HCEC 1CT (cell line): ENCODE measurements at places on chromosomes 6 and 20.

GRCh38 chr20:44596876-44597275 is 14.5 kb downstream of the PKIG start:
- no peak for DNase-seq

DNA sequence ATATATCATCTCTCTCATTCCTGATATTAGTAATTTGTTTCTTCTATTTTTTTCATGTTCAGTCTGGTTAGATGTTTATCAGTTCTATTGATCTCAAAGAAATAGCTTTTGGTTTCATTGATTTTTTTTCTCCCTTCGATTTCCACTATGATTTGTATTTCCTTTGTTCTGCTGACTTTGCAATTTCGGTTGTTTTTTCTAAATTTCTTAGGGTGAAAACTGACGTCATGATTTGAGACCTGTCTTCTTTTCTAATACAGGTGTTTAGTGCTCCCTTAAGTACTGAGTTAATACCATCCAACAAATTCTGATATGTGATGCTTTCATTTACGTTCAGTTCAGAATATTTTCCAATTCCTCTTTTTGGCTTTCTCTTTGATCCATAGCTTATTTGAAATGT is 25.2 kb downstream of the STX7 start:
- no peak for DNase-seq

- no peak for DNase-seq
These were observed 451 bp downstream of the DNAJC5 start for GRCh38 chr20:63895202-63895951.

DNA sequence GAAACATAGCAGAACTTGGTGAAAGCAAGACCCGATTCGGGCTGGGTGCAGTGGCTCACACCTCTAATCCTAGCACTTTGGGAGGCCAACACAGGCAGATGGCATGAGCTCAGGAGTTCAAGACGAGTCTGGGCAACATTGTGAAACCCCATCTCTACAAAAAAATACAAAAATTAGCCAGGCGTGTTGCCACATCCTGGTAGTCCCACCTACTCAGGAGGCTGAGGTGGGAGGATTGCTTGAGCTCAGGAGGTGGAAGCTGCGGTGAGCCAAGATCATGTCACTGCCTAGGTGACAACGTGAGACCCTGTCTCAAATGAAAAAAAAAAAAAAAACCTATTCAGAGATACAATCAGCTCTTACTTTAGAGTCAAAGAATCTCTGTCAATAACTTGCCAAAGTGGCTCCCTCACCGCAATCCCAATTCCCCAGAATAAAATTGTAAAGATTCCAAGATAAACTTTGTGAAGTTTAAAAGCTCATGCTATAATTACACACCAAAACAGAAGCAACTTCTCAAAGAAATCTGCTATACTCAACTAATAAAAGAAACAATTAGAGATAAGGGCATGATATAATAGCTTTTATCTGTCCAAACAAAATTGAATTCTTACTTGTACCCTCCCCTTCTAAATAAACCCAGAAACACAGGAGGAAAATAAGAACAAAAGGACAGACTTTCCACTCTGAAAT is 33.6 kb downstream of the CDK19 start:
- no peak for DNase-seq

DNA sequence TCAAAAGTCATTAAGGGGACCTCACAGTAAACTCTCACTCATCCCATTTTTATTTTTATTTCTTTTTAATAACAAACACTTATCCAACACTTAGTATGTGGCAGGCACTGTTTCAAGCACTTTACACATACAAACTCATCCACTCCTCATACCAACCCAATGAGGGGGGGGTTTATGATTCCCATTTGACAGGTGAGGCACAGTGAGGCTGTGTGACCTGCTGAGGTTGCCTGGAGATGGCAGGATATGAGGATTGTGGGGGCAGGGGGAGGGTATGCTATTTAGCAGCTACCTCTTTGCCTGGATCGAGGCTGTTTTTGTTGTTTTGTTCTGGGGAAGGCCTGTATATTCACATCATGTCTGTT is 219.8 kb downstream of the KIF16B start:
- no peak for DNase-seq
